ENCODE measurements at places on chromosomes 7 and 10.
A peak's percentile ranks its signal among the peaks of the same experiment; 100 is the strongest.

GRCh38 chr7:140646931-140647647, 6.5 kb upstream of the DENND2A start:
- no peak for DNase-seq

GRCh38 chr10:19817231-19817933, 1.1 kb downstream of the PLXDC2 start:
- no peak for DNase-seq

- no peak for DNase-seq
Measured at GRCh38 chr7:132577206-132578049, 1.2 kb upstream of the PLXNA4 start.

GRCh38 chr7:121475806-121476205, 79.7 kb upstream of the FAM3C start:
- no peak for DNase-seq

DNA sequence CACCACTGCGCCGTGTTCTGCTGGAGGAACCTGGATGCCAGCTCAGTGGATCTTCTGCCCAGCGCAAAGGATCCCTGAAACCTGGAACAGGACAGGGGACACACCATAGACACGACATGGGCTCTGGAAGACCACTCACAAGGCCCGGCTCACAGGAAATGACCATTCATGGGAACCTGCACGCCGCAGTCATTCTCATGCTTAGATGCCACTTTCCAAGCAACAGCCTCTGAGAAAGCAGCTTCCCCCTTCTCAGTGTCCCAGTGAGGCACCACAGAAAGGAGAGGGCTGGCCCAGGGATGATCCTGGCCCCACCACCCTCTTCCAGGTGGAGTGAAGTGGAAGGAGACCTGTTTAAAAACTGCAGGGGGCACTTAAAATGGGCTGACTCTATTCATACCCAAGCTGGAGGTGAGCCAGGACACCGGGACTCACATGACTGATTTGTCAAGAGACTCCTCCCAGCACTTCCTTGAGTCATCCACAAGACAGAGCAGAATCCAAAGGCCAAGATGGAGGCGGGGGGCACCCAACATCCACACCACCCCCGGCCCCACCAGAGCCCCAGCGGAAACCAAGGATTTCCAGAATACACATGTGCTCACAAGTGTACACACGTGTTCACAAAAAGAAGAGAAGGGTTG, 11.2 kb downstream of the CTBP2 start:
- peak; percentile 60 for DNase-seq

GRCh38 chr10:101772017-101772894, 3.7 kb downstream of the FGF8 start:
- no peak for DNase-seq

GRCh38 chr7:21939858-21940372, 5.8 kb downstream of the CDCA7L start:
- DNase-seq: no peak

- peak; percentile 34 for DNase-seq
Measured at GRCh38 chr7:148772297-148773089, 73.8 kb downstream of the CUL1 start.

DNA sequence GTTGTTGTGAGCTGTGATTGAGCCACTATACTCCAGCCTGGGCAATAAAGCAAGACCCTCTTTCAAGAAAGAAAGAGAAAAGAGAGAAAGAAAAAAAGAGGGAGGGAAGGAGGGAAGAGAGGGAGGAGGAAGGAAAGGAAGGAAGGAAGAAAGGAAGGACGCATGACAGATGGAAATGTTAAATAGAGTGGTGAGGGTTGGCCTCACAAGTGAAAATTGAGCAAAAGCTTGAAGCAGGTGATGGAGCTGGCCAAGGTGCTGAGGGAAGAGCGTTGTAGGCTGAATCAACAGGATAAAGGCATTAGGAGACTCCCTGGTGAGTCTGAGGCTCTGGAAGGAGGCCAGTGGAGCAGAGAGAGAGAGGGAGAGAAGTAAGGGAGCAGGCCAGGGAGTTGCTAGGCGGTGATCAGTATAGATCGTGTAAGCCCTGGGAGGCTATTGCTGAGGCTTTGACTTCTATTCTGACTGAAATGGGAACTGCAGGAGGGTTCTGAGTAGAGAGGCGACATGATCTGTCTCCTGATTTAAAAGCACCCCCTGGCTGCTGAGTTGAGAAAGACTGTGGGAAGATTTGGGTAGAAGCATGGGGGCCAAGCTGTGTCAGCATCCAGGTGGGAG, 26.5 kb upstream of the TMEM248 start:
- no peak for DNase-seq

GRCh38 chr7:52017802-52018679, 701.4 kb upstream of the COBL start:
- DNase-seq: no peak

DNA sequence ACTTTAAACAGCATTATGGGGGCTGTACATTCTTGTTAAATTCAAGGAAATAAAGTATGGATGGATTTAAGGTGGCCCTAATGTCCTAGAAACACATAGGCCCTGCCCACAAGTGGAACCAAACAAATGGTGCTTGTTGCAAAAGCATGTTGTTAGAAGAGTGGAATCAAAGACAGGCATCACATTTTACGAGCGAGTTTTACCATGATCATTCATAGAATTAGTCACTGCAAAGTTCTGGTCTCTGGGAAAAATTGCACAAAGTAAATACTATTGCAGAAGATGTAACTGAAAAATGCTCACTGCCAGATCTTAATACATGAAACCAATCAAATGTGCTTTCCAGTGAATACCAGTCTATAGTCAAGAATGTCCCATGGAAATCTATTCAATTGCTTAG, 677.1 kb downstream of the PARD3 start:
- no peak for DNase-seq

DNA sequence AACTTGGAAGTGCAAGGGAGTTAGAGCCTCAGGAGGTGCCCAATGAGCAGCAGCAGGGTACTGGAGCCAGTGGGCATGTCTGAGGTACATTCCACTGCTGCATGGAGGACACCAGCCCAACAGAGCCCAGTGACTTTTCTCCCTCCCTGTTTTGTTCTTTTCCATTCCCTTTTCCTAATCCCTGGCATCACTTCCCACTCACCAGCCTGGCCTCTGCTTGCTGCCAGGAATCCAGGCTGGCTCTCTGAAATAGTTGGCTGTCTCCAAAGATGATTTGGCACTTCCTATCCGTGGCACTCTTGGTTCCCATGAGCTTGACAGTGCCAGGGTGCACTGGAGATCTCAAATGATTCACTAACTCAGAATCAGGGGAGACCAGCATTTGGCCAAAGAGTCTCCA, 97.7 kb upstream of the ZPBP start:
- DNase-seq: no peak

DNA sequence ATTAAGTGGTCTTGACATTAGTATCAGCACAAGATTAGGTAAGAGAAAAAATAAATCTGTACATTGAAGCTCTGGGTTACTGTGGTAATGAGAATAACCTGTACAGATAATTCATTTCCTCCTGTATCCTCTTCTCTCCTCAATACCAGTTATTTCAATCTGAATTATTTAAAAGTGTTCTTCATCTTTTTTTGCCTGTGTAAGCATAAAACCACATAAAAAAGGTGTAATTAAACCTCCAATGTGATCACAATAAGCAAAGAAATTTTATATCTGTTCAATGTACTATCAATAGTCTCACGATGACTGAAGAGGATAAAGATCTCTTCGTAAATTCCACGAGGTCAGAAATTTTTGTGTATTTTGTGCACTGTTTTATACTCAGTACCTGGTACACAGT, 1.2 kb upstream of the MYPN start:
- DNase-seq: no peak

GRCh38 chr7:92749327-92749755, 87.0 kb downstream of the CDK6 start:
- no peak for DNase-seq

GRCh38 chr10:72173619-72174296, 42.1 kb upstream of the ANAPC16 start:
- no peak for DNase-seq

DNA sequence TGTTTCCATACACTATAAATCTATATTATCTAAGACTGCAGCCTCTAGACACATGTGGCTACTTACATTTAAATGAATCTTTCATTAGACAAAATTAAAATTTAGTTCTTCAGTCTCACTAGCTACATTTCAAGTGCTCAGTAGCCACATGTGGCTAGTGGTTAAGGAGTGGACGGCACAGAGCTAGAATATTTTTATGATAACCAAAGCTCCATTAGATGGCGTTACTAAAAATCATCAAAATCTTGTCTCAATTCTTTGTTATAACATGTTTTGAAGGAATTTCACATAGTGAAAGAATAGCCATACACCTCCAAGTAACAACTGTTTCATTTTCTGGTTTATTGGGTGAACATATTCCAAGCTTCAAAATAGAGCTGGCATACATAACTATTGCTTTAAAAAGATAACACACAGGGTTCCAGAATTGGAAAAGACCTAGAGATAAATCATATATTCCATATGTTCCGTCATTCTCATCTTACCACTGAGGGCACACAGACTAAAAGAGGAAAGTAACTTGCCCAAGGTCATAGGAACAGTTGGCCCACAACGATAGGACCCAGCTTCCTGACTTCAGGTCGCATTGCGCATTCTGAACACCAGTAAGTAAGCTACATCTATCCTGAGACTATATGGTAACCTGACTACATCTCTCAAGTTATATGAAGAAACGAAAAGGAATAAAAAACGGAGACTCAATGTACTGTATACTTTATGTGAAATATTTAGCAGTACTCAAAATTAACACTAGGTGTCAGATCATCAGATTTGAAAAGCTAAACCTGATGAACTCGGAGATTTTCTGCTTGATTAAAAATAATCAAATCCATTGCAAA, 66.6 kb downstream of the CAV1 start:
- no peak for DNase-seq

DNA sequence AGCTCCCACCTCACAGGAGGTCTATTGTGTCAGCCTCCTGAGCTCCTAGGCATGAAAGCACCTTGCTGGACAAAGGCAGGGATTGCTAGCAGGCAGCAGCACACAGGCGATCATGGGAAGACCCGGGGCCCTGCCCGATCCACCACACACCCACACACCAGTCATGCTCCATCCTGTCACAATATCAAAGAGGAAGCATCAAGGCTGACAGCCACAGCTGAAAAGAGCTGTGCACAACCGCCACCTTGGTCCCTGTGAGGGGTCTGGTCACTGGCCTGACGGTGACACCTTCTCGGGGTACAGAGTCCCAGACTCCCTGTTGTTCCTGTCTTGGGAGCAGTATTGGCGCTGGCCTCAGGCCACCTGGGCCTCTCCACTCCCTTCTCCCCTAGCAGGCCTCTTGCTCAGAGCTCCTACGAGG, 89.7 kb upstream of the RET start:
- no peak for DNase-seq

DNA sequence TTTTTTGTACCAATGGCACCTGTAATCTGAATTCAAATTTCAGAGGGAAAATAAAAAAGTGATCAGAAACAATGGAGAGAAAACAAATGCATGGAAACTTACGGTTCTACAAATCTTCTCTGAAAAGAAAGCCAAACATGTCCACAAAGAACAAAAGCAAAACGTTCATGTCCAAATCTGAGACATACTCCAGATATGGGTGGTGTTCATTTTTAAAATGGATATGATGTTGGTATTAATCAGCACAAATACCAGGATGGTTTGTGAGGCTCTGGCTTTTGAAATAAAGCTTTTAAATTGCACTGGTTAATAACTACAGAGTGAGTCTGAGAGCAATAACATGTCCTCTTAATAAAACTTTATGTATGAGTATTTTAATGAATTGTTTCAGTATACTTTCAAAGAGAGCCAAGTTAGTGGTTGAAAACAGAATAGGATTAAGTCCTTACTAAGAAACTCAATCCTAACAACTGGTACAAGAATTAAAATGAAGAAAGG, 366.4 kb downstream of the INHBA start:
- no peak for DNase-seq

GRCh38 chr7:123977081-123977480, 52.0 kb downstream of the SPAM1 start:
- DNase-seq: no peak

GRCh38 chr7:95824616-95825015, 52.3 kb downstream of the DYNC1I1 start:
- no peak for DNase-seq

DNA sequence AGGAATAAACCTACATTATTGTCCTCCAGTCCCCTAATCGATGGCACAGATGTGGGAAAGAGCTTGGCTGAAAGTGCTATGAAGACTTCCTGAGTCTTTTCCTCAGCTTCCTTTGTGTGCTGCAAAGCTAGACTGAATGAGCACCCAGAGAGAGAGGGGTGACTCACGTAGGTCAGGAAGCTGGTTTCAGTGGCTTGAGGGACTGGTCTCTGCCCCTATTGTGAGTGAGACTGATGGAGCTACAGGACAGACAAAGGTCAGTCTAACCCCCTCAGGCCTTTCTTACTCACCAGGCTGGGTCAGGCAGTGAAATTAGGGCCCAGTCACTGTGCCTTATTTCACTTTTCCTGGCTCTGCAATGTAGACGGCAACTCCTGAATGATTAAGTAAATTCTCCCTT, 171.1 kb upstream of the GRB10 start:
- peak; percentile 34 for DNase-seq

- DNase-seq: no peak
Measured at GRCh38 chr10:68489919-68490318, 18.1 kb upstream of the DNA2 start.

GRCh38 chr7:30074422-30075030, 46.3 kb downstream of the PLEKHA8 start:
- DNase-seq: no peak

All from glomerular endothelial cell (primary cell).